Sigmoid colon (tissue), 7 donors: ENCODE measurements at places on chromosomes 2 and 18. TPM values are rescaled to one million over a fixed set of nuclear protein-coding genes. Genes with fewer than 3 reads are reported as not detected.

The CYBRD1 gene
- 193 TPM for total RNA-seq

The APLF gene
- total RNA-seq: 17.8 TPM

The PCARE gene
- not detected for total RNA-seq

The GBX2 gene
- not detected for total RNA-seq

GRCh38 chr18:62938487-62938886 lies 223.1 kb downstream of the PHLPP1 start:
- peaks cover 17% of the 10 kb centered on the region for H3K4me1 ChIP-seq
- DNase-seq: no peak

DNA sequence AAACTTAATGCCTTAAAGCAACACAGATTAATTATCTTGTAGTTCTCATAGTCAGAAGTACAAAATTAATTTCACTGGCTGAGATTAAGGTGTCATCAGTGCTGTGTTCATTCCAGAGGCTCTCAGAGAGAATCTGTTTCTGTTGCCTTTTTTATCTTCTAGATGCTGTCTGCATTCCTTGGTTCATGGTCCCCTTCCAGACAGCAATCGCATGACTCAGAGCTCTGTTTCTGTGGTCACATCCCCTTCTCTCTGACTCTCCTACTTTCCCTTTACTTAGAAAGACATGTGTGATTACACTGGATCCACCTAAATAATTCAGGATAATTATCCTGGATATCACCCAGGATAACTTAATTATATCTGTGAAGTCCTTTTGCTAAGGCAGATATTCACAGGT lies 148.6 kb downstream of the MAIP1 start:
- H3K27me3 ChIP-seq: no peaks in the 10 kb centered on the region
- no peak overlapping the region for H3K4me3 ChIP-seq
- DNase-seq: no peak
- no peaks in the 10 kb centered on the region for H3K4me1 ChIP-seq
- H3K36me3 ChIP-seq: no peaks in the 10 kb centered on the region

- H3K27ac ChIP-seq: no peak overlapping the region
- H3K27me3 ChIP-seq: peaks cover 24% of the 10 kb centered on the region
- no peak for DNase-seq
- H3K4me3 ChIP-seq: peak overlapping the region; percentile 51
Measured at GRCh38 chr2:16507655-16508489, 157.8 kb downstream of the CYRIA start.

DNA sequence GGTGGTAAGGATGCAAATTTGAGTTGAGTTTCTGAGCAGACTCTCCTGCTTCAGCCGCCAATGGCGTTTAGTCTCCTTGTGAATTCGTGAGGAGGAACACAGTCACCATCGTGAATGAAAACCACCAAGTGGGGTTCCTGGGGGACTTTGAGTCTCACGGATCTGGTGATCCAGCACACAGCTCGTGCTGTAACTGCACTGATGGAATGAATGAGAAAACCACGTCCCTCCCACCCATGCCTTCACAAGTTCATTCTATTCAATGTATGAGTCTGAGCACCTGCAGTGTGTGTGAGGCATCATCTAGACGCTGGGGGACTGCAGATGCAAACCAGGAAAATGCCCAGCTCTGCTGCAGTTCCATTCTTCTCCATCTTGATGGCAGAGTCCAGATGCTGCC lies 127.9 kb downstream of the PIEZO2 start:
- H3K27ac ChIP-seq: no peak overlapping the region
- H3K4me3 ChIP-seq: no peak overlapping the region
- no peaks in the 10 kb centered on the region for H3K27me3 ChIP-seq

GRCh38 chr2:30722936-30723725 lies 84.1 kb downstream of the CAPN13 start:
- H3K36me3 ChIP-seq: no peaks in the 10 kb centered on the region
- H3K27ac ChIP-seq: no peak overlapping the region
- H3K4me1 ChIP-seq: no peaks in the 10 kb centered on the region

DNA sequence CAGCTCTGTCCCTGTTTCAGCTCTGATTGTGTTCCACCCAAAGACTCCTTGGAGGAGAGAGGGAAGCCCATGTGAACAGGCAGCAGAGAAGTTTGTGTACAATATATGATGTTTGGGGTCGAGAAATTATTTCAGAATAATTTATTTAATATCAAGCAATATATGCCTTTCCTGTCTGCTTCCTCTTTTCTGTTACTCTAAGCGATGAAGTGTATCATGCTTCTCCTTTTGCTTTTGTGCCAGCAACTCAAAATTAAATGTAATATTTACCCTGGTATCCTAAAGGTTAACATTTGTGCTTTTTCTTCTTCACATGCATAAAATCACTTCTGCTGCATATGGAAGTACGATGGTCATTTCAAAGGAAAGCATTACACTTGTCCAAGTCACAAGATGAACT lies 2.4 kb upstream of the NTSR2 start:
- H3K27me3 ChIP-seq: no peaks in the 10 kb centered on the region
- peaks cover 9% of the 10 kb centered on the region for H3K4me1 ChIP-seq
- H3K36me3 ChIP-seq: no peaks in the 10 kb centered on the region
- H3K4me3 ChIP-seq: no peak overlapping the region
- DNase-seq: no peak
